ENCODE measurements at places on chromosomes 3 and 15. TPM values are rescaled to one million over a fixed set of nuclear protein-coding genes. Genes with fewer than 3 reads are reported as not detected.

Gene PLEKHO2
- total RNA-seq, result 19.7 TPM

Gene PRR20G
- not detected for total RNA-seq

Gene PDZRN3
- 3.7 TPM for total RNA-seq

Gene COL7A1
- total RNA-seq, result 29.3 TPM

Gene LYSMD4
- 3.4 TPM for total RNA-seq

Gene PIERCE2
- 2.4 TPM for total RNA-seq

Gene SERINC4
- total RNA-seq, result 0.15 TPM

Gene GOLGA6L7
- not detected for total RNA-seq

Gene MAGI1
- total RNA-seq, result 6.4 TPM

Gene NRROS
- total RNA-seq, result under 0.01 TPM

Gene OCA2
- total RNA-seq, result not detected

Gene CILP
- under 0.01 TPM for total RNA-seq

Gene DAZL
- not detected for total RNA-seq

Gene CISH
- 2.1 TPM for total RNA-seq

Gene LYZL4
- total RNA-seq, result not detected

Gene GOLGA6D
- not detected for total RNA-seq

Gene EPB42
- not detected for total RNA-seq

Gene PSMA4
- total RNA-seq, result 217 TPM

Gene SUSD5
- 6.2 TPM for total RNA-seq

Gene GPR176
- 80.7 TPM for total RNA-seq

Gene ALS2CL
- 0.17 TPM for total RNA-seq

Gene CCDC54
- not detected for total RNA-seq

Gene CTXN2
- not detected for total RNA-seq

Gene NOX5
- not detected for total RNA-seq

Gene PIGZ
- 0.34 TPM for total RNA-seq

Gene STRC
- not detected for total RNA-seq

Gene FANCD2
- 38.7 TPM for total RNA-seq

Gene MYRIP
- total RNA-seq, result not detected

Gene GATM
- total RNA-seq, result 0.15 TPM

Gene CCDC50
- total RNA-seq, result 69.6 TPM

Gene LEKR1
- total RNA-seq, result 0.45 TPM

Gene ITGA11
- 1.0 TPM for total RNA-seq

Gene SLC27A2
- 0.50 TPM for total RNA-seq

Gene CNTN6
- not detected for total RNA-seq

Gene TMEM266
- under 0.01 TPM for total RNA-seq

Gene LRRK1
- total RNA-seq, result 2.8 TPM

Gene RAD54L2
- total RNA-seq, result 7.6 TPM

Gene DLL4
- total RNA-seq, result under 0.01 TPM

Gene KNG1
- total RNA-seq, result not detected

Gene XCR1
- total RNA-seq, result not detected

Gene CTSH
- 9.4 TPM for total RNA-seq

Gene POPDC2
- not detected for total RNA-seq

Gene LRRC31
- total RNA-seq, result not detected

Gene CLPX
- 19.5 TPM for total RNA-seq

Gene PRICKLE2
- 8.9 TPM for total RNA-seq

Gene CPB1
- total RNA-seq, result 0.15 TPM

All from bronchus fibroblast of lung (primary cell).